SHP77 treated with DMSO at 0.1 percent for 48 hours (cell line): ENCODE measurements at places on chromosomes 13 and 19.

GRCh38 chr13:80083853-80084676, 256.9 kb downstream of the SPRY2 start:
- DNase-seq, result peak; percentile 3

- DNase-seq, result no peak
Observed at GRCh38 chr13:44726214-44726613, 150.1 kb upstream of the TSC22D1 start.

- DNase-seq, result no peak
Observed at GRCh38 chr13:52892925-52893324, 44.5 kb upstream of the PCDH8 start.

GRCh38 chr19:2543463-2544442, 67.8 kb downstream of the GADD45B start:
- DNase-seq, result peak; percentile 70

GRCh38 chr13:114219392-114219791, 15.3 kb upstream of the CDC16 start:
- DNase-seq, result no peak

- DNase-seq, result no peak
Observed at GRCh38 chr13:75506018-75506417, 24.0 kb upstream of the TBC1D4 start.

DNA sequence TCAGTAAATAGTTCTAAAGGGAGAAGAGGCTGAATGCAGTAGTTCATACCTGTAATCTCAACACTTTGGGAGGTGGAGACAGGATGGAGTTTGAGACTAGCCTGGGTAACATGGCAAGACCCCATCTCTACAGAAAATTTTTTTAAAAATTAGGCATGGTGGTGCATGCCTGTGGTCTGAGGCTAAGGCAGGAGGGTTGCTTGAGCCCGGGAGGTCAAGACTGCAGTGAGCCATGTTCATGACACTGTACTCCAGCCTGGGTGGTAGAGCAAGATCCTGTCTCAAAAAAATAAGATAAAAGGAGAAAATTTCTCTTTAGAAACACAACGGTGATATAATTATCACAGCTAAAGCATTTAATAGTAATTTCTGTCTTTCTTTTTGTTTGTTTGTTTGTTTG, 57.1 kb downstream of the SIPA1L3 start:
- no peak for DNase-seq

- no peak for DNase-seq
Observed at GRCh38 chr13:55682776-55683175, 1457.9 kb upstream of the PRR20A start.

DNA sequence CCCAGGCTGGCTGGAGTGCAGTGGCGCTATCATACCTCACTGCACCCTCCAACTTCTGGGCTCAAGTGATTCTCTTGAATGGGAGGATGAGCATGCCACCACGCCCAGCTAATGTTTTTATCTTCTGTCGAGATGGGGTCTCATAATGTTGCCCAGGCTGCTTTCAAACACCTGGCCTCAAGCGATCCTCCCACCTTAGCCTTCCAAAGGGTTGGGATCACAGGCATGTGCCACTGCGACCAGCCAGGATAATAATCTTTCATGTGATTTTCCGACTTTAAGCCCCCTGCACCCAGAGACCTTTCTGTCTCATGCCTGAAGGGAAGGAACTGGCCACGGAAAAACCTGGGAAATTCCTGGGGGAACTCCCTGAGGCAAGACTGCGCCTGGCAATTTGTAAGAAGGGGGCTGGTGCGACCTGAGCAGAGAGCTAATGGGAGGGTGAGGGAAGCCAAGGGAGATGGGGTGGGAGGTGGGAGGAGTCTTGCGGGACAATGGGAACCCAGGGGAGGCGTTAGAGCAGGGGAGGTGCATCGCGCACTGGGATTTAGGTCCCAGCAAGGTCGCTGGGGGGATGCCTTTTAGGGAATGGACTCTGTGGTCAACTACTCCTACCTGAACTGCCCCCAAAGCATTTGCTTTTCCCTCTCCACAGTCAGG, 1.2 kb upstream of the CCDC124 start:
- DNase-seq, result no peak

DNA sequence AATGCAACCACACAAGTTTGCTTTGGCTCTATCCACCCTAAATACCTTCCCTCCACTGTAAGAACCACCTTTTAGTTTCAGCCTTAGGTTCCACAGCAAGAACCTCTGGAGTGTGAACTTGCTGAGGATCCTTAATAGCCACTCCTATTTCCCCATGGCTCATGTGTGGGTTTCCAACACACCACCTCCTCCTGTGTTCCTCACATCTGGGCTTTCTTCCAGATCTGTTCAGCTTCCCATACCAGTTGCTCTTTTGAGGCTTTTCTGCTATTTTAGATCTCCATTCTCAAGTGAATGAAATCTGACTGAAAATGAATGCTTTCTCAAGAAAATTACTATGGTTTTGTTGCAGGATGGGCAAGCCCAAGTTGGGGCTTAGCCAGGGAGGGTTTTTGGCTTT, 104.8 kb upstream of the MIR17HG start:
- no peak for DNase-seq

DNA sequence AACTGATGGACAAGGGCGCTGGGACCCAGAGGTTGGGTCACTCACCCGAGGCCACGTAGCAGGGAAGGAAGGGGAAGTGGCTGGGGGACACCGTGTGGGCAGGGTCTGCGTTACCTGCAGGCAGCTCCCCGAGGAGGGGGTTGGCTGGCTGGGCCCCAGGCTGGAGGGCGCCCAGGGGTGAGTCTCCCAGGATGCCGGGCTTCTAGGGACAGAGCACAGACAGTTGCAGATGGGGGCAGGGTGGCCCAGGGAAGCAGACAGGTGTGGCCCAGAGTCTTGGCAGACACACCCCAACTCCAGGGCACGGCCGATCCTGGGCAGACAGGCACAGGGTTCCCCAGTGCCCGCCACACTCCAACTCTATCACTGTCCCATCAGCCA, 5.6 kb upstream of the FDX2 start:
- no peak for DNase-seq

DNA sequence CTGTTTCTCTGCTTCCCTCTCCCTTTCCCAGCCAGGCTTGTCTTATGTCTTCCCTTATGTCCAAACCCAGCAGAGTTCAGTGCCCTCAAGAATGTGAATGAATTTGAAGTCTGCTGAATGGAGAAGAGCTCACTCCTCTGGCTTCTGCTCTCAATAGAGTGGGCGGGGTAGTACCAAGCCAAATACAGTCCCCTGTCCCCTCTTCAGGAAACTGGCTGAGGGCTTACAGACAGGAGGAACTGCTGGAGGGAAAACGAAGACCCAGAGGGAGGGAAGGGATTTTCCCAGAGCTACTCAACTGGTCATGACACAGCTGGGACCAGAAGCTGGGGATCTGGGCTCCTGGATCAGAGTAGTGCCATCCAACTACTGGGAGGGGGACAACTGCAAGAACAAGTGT, 32.9 kb upstream of the POU2F2 start:
- DNase-seq, result no peak

- no peak for DNase-seq
Observed at GRCh38 chr13:59332966-59333365, 830.8 kb downstream of the DIAPH3 start.

DNA sequence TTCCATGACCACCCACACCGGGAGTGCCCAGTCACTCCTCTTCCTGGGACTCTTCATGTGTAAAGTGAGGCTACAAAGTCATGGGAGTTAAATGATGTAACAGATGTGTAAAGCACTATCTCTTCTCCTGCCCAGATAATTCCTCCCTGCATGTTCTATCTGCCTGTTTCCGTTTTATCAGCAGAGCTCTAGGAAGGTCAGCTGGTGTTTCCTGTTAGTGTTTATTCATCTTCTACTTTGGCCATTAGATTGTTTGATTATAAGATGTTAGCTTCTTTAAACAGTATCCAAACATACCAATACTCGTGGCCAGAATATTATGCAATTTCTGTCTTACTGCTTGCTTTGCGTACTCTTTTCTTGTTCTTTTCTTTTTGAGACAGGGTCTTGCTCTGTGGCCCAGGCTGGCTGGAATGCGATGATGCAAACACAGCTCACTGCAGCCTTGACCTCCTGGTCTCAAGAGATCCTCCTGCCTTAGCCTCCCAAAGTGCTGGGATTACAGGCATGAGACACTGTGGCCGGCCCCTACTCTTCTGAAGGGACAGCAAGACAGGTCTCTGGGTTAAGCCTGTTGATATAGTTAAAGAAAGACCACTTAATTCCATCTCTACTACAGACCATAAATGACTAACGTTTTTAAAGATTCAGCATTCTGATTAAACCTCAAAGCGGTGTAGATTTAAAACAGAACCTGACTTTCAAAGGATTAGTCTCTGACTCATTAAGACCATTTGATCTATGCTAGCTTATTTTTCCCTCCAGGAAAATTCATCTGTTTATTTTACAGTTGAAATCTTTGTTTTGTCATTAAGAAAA, 97.4 kb upstream of the AKAP11 start:
- no peak for DNase-seq

- peak; percentile 90 for DNase-seq
Observed at GRCh38 chr13:87669379-87669978, 1.7 kb upstream of the SLITRK5 start.

GRCh38 chr13:79225487-79226232, 180.4 kb downstream of the RBM26 start:
- DNase-seq, result no peak

GRCh38 chr13:24152292-24153214, 8.0 kb upstream of the SPATA13 start:
- no peak for DNase-seq

DNA sequence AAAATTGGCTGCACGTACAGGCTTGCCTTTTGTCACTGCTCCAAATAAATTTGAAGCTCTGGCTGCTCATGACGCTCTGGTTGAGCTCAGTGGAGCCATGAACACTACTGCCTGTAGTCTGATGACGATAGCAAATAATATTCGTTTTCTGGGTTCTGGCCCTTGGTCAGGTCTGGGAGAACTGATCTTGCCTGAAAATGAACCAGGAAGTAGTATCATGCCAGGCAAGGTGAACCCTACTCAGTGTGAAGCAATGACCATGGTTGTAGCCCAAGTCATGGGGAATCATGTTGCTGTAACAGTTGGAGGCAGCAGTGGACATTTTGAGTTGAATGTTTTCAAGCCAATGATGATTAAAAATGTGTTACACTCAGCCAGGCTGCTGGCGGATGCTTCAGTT, 16.1 kb upstream of the AKAP11 start:
- no peak for DNase-seq

GRCh38 chr19:38878575-38879399, 712 bp upstream of the RINL start:
- DNase-seq, result no peak

DNA sequence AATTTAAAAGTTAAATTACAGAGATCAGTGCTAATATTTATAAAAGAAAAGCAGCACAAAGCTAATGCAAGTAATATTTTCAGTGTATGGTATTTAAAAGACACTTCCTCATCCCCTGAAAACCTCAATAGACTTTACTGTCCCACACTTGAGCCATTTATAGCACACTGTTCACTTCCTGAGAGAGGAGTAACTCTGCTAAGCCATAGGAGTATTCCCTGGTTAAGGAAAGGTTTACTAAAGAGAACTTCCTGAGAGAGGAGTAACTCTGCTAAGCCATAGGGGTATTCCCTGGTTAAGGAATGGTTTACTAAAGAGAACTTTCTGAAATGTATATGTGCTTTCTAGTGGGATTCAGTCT, 159.4 kb downstream of the NHLRC3 start:
- no peak for DNase-seq
